Foreskin melanocyte (primary cell): ENCODE measurements at places on chromosomes 12 and 14.

GRCh38 chr14:90857866-90858265, 41.6 kb upstream of the TTC7B start:
- no peak for DNase-seq

- DNase-seq: no peak
Measured at GRCh38 chr14:60277605-60278190, 28.7 kb downstream of the PPM1A start.

- DNase-seq: no peak
Measured at GRCh38 chr12:70928071-70928470, 7.5 kb upstream of the PTPRR start.

DNA sequence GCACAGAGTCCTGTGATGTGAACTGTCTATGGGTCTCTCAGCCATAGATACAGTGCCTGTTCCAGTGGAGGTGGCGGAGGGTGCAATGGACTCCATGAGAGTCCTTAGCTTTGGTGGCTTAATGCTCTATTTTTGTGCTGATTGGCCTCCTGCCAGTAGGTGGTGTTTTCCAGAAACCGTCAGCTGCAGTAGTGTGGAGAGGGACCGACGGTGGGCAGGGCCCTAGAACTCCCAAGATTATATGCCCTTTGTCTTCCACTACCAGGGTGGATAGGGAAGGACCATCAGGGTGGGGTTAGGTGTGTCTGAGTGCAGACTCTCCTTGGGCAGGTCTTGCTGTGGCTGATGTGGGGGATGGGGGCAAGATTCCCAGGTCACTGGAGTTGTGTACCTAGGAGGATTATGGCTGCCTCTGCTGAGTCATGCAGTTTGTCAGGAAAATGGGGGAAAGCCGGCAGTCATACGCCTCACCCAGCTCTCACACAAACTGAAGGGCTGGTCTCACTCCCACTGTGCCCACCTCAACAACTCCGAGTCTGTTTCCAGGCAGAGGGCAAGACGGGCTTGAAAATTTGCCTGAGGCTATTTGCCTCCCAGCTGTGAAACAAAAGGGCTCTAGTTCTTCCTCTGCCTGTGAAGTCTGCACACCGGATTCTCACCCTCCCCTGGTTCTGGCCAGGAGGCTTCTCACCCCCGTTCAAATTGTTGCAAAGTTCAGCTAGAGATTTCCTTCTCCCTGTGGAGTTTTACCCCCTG, 24.9 kb upstream of the ZDHHC17 start:
- DNase-seq: no peak

GRCh38 chr14:68527329-68527851, 265.5 kb downstream of the ZFP36L1 start:
- DNase-seq: no peak

DNA sequence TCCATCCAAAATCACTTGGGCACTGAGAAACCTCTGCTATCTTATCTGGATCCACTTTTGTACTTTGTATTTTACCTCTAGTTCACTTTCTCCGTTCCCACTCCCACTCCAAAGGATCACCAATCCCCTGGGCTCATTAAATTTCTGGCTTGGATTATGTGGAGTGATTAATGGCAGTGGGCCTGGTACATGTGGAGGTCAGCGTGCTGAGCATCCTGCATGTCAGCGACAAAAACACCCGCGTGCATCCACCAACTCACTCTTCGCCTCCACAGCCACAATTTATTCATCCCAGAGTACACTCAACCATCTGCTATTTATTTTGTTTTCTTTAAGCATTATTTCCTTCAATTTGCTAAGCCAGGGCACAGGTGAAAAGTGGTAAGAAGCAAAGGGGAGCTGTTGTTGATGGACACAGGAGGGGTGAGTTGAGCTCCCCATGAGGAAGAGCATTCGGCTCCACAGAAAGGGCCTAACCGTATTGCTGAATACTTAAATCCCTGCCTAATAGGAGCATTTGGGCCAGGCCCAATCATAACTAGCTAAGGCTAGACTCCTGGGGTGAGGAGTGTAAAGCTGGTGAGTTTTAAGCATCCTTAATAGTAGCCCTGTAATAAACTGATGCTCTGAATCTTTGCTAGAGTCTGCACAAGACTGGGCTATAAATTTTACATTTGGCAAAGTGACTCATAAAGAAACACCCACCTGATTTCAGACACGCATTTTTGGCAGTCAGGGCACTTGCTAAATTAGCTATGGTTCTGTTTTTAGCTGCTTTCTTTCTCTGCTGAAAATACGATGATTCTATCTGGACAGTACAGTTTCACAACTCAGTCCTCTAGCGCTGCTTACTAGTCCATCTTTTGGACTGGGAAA, 137.8 kb downstream of the SLC25A21 start:
- DNase-seq: no peak

GRCh38 chr12:51470116-51470515, 45.5 kb downstream of the SLC4A8 start:
- DNase-seq: no peak

DNA sequence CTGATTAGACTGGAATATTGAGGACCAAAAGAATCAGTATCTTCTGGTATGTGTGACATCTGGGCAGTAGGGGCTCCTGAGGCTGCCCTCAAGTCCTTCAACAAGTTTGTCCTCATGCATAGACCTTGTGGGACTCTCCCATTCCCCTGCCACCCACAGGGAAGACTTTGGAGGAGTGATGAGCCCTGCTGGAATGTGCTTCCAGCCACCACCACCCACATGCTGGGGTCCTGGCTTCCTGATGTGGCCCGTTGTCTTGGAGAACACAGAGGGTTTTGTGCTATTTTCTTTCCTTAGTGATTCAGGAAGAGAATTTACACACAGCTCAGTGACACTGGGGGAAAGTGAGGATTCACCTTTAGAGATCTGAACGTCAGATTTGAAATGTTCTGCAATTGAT, 29.2 kb upstream of the SEL1L start:
- peak; percentile 11 for DNase-seq

- no peak for DNase-seq
Measured at GRCh38 chr14:52876806-52877205, 74.0 kb downstream of the FERMT2 start.

DNA sequence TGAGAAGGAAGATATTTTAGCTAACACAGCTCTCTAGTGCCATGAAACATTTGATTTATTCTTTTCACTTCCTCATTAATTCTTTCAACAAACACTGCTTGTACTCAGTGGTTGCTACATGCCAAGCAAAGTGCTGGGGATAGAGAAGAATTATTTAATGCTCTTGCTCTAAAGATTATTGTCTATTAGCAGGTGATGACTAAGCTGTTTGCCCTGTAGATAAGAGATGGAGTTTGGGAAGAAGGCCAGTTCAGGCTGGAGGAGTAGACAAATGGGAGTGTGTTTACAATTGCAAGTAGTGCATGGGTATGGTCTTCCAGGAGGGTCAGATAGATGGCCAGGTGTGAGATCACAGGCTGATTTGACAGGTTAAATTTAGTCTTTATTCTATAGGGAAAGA, 99.8 kb upstream of the SEL1L start:
- no peak for DNase-seq

- DNase-seq: no peak
Measured at GRCh38 chr14:103273145-103273744, 60.8 kb upstream of the EIF5 start.

GRCh38 chr12:15752785-15753184, 36.4 kb downstream of the EPS8 start:
- peak; percentile 39 for DNase-seq

DNA sequence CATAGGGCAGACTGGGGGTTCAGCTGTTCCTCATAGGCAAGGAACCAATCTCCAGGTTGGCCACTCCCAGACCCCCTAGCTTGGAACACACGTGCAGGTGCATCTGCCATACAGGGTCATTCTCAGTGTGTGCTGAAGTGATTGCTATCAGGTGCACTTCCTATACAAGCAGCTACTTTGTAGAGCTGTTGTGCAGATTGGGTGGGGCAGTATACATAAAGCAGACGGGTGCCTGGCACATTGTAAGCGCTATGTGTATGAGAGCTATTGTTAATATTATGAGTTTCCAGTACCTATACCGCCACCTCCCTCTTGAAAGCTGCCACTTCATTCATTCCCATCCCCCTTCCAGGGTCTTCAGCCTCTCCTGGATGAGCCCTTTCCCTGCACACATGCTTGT, 17.3 kb downstream of the IRF2BPL start:
- DNase-seq: no peak

GRCh38 chr14:102508774-102509745, 516 bp downstream of the ANKRD9 start:
- peak; percentile 31 for DNase-seq

- no peak for DNase-seq
Measured at GRCh38 chr12:107782067-107782466, 7.6 kb downstream of the ASCL4 start.

- no peak for DNase-seq
Measured at GRCh38 chr12:100956311-100956852, 161.8 kb downstream of the ANO4 start.

GRCh38 chr12:80264891-80265290, 165.6 kb downstream of the OTOGL start:
- no peak for DNase-seq

GRCh38 chr12:66092559-66093269, 37.8 kb downstream of the LLPH start:
- DNase-seq: no peak

GRCh38 chr12:26872625-26873024, 39.6 kb upstream of the ITPR2 start:
- no peak for DNase-seq

GRCh38 chr14:81233615-81234014, 12.9 kb upstream of the GTF2A1 start:
- no peak for DNase-seq

- no peak for DNase-seq
Measured at GRCh38 chr14:35875296-35875695, 49.2 kb downstream of the BRMS1L start.

DNA sequence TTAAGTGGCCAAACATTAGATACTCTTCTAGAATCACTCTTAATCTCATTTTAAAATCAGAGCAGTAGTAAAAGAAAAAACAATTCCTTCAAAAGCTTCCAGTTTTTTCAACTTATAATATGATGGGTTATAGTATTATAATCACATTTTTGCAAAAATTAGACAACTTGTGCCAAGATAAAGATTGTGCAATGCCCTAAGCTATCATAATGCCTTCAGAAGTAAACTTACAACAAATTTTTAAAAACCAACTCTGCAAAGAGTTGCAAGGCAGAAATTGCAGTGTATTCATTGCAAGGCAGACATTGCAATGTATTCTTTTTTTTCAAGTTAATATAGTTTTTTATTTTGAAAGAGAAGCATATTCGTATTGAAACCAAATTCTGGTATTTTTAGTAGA, 47.2 kb upstream of the KITLG start:
- DNase-seq: no peak

GRCh38 chr12:48866052-48866711, 512 bp upstream of the RND1 start:
- DNase-seq: no peak

GRCh38 chr14:23347406-23348296, 5.0 kb downstream of the SLC22A17 start:
- DNase-seq: no peak

- no peak for DNase-seq
Measured at GRCh38 chr14:59869381-59870255, 958 bp downstream of the RTN1 start.

DNA sequence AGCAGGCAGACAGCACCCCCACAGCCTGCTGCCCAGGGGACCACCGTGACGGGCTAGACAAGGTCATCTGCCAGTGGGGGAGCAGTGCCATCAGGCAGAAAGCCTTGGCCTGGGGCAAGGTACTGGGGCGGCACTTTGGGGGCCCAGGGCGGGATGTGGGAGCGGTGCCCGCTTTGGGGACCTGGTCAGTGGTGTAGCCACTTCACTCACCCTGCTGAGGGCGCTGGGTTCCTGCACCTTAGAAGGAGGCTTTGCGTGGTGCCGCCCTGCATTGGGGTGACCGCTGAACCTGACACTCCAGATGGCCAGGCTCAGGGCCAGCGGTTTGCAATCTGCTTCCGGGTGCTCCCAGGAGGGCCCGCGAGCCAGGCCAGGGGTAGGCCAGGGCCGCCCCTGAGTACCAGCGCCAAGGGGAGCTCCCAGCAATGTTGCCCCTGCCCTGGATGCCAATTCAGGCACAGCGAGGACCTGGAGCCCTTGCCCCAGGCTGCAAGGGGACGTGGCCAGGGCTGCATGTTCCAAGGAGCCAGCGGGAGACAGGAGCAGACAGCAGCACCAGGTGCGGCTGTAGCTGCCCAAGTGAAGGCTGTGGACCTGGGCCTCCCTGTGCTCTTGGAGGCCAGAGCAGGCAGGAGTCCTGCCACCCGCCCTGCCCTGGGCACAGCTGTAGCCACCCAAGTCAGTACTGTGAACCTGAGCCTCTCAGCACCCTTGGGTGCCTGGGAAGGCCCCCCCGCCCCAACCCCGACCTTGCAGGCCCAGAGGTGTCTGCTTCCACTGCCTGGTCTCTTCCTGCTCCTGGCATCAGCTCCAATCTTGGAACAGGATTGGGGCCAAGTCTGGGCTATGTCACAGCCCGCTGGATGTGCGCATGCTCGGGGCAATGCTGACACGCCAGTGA, 550.7 kb downstream of the SLC6A15 start:
- no peak for DNase-seq

DNA sequence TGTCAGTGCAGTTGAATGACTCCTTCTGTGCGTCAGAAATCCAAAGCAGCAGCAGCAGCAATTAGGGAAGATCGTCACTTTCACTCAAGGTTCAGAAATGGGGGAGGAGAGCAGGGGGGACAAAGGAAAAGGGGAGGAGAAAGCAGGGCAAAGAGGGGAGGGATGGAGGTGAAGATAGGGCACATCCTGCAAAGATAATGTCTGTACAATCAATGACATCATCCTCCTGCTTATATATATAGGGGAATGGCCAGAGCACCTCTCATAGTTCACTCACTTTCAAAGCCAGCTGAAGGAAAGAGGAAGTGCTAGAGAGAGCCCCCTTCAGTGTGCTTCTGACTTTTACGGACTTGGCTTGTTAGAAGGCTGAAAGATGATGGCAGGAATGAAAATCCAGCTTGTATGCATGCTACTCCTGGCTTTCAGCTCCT, at the start of gene NTS:
NTS (plus strand) TSS at position 265 of the 431 bp plus-strand sequence; CDS start at position 374, 109 bp downstream.
- DNase-seq: no peak

GRCh38 chr14:21227150-21227549, 42.1 kb downstream of the HNRNPC start:
- DNase-seq: no peak

DNA sequence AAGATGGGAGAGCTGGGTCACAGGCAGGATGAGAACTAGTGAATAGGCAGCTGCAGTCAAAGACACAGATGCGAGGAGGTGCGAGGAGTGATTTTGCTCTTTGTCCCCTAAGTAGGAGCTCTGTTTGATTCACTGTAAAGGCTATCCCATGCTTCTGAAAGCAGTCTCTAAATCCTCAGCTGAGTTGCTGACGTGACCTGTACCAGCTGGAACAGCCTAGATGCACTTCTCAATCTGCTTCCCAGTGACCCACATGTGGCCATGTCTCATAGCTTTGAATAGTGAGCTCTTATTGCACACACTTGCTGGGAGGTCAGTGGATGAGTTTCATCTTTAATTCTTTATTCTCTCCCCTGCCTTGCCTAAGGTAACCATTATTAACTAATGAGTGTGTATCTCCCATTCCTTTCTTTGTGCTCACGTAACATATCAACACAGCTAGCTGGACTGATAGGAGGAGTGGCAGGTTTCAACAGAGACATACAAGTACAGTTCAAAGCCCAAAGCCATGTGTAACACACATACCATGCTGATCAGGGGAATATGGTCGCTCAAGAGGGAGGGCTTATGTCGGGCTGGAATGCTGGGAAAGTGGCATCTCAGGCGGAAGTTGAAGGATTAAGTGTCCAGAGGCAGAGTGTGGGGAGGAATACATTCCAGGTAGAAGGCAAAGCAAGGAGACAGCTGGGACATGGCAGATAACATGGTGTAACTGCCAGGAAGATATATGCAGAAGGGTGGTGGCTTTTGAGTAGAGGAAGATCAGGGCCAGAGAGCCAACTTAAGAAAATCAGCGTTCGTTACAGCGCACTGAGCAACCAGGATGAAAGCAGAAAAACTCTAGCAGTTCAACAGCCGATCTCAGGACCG, 15.4 kb upstream of the YY1 start:
- no peak for DNase-seq
